Stimulated activated CD4-positive, alpha-beta T cell treated with anti-CD3 and anti-CD28 coated beads, Interleukin-1b, Interleukin-23, amount 100 ng/mL, for 4 hours (primary cell): ENCODE measurements at places on chromosomes 7 and 10.
A peak's percentile ranks its signal among the peaks of the same experiment; 100 is the strongest.

DNA sequence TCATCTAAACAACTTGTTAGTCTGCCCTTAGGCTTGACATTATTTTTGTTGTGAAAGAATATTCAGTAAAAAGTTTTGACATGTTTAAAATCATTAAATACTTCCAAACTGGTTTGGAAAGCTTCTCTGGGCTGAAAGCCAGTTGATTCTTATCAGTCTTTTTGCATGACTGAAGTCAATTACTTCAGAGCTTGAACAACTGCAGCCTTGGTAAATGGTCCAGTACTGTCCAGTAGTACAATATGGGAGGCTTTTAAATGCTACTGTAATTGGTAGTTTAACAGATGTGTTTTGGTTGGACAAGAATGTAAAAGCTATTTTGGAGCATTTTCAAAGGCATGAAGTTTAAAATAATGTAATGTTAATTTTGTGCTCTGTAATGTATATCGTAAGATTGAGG, 103.4 kb downstream of the SDK1 start:
- DNase-seq, result no peak

- no peak for DNase-seq
Observed at GRCh38 chr7:131889572-131890150, 333.2 kb upstream of the PODXL start.

GRCh38 chr7:28390426-28390825, 21.9 kb upstream of the CREB5 start:
- no peak for DNase-seq

DNA sequence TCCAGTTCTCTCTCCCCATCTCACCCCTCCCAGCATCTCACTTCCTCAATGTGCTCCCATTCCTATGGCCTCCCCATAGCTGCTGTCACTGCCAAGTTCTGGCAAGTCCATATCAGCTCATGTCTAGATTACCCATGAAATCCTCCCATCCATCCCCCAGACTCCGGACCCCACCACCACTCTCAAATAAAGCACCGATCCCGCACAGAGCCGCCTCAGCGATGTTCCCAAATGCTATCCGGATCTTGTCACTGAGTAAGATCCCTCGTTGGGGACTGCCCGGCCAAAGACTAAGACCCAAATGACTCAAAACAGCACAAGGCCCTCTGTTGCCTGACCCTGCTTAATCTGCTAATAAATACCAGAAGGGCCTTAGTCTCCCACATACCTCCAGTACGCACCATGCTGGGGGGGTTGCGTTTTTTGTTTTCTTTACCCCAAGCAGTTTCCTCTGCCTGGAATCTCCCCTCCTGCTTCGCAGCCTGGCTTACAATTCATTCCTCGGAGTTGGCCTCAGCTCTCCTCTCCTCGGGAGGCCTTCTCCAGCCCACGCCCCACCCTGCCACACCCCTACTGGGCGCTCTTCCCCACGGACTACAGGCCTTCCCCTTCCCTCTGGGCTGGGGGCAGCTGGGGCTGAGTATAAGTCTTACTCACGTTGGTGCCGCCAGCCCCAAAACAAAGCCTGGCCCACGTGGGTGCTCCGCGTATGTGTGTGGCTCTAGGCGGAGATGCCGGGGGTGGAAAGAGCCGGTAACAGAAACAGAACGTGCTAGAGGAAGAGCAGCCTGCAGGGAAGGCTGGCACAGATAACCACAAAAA, 1.8 kb upstream of the DUSP5 start:
- DNase-seq, result peak; percentile 51

GRCh38 chr10:68222391-68222790, 9.5 kb downstream of the ATOH7 start:
- DNase-seq, result no peak

- DNase-seq, result peak; percentile 45
Observed at GRCh38 chr7:141701489-141702046, 398 bp downstream of the DENND11 start.

DNA sequence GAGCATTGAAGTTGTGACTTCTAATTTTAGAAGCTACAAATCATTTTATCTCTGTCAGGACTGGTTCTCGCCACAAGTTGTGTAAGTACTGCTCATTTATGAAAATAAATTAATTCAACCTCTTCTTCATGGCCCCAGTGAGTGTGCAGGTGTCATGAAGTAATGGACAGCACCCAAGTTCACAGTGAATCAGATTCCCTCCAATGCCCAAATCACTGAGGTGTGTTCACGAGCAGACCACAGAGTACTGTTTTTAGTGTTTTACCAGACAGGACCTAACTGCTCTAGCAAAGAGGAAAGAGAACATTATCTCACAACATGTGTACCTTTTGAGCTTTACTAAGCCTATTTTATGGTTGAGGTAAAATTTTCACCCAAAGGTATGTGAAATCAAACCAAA, 980.0 kb downstream of the CNTNAP2 start:
- no peak for DNase-seq

GRCh38 chr7:143096146-143096545, 35.7 kb upstream of the PIP start:
- no peak for DNase-seq

DNA sequence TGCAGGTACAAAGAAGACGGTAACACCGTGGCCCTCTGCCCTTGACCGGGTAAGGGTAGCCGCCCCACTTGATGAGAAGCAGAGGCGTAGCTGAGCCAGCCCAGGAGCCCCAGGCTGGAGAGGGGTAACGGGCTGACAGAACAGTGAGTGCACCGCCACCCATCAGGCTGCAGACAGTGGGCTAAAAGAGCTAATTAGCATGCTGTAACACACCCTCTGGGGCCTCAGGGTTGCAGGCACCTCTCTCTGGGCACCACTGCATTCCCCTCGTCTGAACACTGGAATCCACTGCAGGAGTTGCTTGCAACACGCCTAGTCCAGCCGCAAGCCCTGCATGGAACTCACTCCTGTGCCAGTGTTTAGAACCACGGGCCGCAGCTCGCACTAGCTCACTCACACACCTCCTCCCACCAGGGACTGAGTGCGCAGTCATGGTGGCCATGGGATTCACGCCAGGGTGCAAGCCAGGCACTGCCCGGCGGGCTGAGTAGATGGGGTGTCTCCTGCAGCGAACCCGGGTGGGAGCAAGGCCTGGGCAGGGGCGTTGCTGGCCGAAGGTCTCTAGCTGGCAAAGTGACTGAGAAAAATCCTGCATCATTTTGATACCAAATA, 36.1 kb downstream of the AGMO start:
- no peak for DNase-seq

- peak; percentile 91 for DNase-seq
Observed at GRCh38 chr10:75230600-75231038, 5.1 kb downstream of the COMTD1 start.

GRCh38 chr10:16975188-16975587, 154.4 kb downstream of the CUBN start:
- no peak for DNase-seq

- DNase-seq, result no peak
Observed at GRCh38 chr10:62083412-62084267, 182.1 kb downstream of the ARID5B start.

DNA sequence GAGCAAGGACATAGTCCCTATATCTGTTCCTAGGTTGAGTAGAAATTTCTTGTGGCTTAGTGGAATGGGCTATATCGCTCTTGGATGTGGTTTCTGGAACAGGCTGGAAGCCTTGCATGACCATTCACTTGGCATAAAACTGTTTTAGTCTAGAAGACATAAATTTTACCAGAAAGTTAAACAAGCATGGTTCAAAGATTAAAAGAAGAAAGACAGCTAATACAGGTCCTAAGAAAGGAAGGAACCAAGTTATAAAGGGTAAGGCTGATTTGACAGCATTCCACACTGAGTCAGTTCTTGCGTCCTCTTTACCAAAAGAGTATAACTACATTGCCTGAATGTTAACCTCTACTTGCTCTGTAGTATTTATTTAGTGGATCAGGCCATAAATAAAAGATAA, 724.2 kb downstream of the SORCS1 start:
- no peak for DNase-seq

GRCh38 chr7:157752832-157753291, 416.1 kb downstream of the DNAJB6 start:
- no peak for DNase-seq

DNA sequence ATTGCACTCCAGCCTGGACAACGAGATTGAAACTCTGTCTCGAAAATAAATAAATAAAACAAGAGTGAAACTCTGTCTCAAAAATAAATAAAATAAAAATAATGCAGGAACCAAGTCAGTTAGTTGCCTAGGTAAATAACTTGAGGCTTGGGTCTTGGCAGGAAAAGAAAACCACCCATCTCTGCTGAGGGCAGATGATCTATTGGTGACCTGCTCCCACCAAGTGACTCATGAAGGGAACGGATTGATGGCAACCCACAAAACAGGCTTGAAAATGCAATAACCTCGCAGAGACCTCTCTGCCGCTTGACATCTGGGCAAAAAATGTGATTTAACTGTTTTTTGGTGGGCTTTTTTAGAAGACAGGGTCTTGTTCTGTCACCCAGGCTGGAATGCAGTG, 86.6 kb downstream of the CALN1 start:
- no peak for DNase-seq

- DNase-seq, result no peak
Observed at GRCh38 chr10:70295321-70295720, 11.5 kb upstream of the NPFFR1 start.

DNA sequence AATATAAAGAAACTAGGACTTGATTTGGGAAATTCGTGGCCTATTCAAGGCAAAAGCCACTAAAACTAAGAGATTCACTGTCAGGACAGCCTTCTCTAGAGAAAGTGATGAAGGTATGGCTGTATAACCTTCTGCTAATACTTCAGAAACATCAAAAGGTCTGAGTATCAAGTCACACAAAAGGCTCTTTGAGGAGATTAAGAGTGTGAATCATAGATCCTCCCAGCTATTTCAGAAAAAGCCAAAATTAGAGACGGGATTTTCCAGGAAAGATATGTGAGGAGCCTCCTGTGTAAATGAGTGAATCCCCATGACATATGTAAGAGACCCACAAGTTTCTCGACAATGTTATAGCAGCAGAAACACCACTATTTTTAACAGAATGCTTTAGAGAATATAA, 56.2 kb downstream of the UBE3C start:
- no peak for DNase-seq

GRCh38 chr7:108008240-108008639, 5.3 kb upstream of the LAMB1 start:
- DNase-seq, result no peak

DNA sequence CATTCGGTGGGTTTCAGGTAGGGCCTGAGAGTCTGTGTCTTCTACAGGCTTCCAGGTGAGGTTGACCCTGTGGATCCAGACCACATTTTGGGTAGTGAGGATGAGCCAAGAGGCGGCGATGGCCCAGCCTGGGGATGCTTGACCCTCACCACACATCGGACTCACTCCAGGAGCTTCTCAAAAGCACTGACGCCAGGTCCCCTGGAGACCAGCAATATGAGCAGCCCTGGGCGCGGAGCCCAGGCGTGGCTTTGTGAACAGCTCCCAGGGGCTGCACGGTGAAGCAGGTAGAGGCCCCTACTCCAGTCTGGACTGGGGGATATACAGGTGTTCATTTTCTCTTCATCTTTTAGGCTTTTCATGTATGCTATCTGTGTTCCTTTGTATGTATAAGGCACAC, 139.7 kb upstream of the PCBD1 start:
- no peak for DNase-seq

GRCh38 chr7:128388145-128388485, 21.7 kb downstream of the IMPDH1 start:
- DNase-seq, result no peak

DNA sequence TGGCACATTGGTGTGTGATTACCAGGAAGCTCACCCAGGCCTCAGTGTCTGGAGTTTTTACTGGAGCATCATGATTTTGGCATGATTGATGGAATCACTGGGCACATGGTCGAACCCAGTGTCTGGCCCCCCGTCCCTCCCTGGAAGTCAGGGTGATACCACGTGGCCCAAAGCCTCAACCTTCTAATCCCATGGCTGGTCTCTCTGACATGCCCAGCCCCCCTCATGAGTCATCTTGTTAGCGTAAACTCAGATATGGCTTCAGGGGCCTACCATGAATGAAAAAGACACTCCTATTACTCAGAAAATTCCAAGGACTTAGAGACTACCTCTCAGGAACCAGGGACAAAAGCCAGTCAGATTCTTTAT, 109.3 kb downstream of the GRK5 start:
- DNase-seq, result no peak

DNA sequence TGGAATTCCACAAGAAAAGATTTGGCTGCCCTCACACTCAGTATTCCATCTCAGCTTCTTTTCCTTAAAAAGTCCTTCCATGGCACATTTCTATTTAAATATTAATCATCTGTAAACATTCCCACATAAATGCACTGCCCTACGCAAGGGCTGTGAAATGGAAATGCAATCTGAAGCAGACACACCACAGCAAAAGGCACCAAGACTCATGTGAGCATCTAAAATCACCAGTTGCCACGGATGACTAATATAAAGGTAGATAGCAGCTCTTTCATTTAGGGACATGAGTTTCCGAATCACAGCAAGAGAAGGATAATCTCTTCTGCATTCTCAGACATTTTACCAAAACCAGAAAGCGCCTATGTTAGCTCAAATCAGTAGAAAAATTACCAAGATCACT, 31.6 kb downstream of the COA1 start:
- no peak for DNase-seq

GRCh38 chr10:33286157-33286934, 48.1 kb downstream of the NRP1 start:
- DNase-seq, result no peak
